Adipocyte (in vitro differentiated cells): ENCODE measurements at places on chromosomes 2 and 18.
A peak's percentile ranks its signal among the peaks of the same experiment; 100 is the strongest.

DNA sequence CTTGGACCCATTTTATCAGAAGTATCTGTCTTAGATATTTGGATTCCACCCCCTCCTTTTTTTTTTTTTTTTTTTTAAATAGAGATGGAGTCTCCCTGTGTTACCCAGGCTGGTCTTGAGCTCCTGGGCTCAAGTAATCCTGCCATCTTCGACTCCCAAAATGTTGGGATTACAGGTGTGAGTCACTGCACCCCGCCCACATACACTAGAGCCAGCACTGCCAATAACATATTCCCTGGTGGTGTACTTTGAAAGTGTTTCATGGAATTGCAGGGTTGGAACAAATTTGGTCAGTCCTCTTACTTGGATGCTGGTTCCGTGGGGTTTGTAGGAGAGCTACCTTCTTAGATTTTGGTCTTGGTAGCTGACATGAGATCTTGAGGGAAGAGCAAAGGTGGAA is 15.0 kb downstream of the PDCL3 start:
- no peak for DNase-seq

- peak; percentile 62 for DNase-seq
These were observed 40.4 kb upstream of the MTIF2 start for GRCh38 chr2:55309446-55309845.

- no peak for DNase-seq
These were observed 83.8 kb upstream of the CCDC150 start for GRCh38 chr2:196555726-196556125.

DNA sequence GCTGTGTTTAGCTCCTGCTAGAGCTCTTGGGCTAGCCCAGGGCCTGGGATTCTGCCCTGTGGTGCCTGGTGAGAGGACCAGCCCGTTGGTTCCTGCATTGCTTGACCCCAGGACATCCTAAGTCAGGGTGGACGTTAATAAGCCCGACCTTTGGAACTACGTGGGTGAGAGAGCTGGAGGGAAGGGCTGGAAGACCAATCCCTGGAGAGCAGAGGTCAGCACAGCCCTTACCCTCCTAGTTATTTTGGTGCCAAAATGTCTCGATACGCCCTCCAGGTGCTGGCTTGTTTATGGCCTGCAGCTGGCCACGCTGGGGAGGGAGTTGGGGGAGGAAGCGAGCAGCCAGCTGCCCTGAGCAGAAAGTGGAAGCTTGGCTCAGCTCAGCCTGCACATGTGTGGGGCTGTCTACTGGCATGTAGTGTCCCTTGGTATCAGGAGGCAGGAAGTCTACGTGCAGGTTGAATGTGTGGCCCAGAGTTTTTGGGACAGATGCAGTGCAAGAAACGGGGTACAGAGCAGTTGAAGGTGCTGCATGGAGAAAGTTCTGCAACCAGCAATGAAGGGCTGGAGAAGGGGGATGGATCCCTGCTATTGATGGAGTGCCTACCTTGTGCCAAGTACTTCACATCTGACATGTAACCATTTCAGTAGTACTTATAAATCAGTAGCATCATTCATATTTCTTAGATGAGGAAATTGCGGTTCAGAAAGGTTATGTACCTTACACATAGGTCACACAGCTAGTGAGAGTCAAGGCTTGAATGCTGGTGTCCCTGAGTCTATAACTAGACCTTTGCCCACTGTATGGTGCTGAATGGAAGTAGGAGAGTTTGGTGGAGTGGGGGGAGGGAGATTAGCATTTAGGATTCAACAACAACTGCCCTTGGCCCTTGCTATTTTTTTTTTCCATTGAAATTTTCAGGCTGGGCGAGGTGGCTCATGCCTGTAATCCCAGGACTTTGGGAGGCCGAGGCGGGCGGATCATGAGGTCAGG is 5.0 kb upstream of the DGKD start:
- DNase-seq: no peak

DNA sequence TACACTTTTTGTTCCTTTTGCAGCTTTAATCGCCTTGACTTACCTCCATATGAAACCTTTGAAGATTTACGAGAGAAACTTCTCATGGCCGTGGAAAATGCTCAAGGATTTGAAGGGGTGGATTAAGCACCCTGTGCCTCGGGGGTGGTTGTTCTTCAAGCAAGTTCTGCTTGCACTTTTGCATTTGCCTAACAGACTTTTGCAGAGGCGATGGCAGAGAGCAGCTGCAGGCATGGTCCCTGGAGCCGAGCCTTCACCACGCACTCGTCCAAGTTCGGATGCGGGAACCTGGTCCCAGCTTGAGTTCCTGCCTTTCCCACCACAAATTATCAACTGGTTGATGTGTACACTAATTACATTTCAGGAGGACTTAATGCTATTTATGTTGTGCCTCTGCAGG is 232.7 kb downstream of the ALPK2 start:
- no peak for DNase-seq

DNA sequence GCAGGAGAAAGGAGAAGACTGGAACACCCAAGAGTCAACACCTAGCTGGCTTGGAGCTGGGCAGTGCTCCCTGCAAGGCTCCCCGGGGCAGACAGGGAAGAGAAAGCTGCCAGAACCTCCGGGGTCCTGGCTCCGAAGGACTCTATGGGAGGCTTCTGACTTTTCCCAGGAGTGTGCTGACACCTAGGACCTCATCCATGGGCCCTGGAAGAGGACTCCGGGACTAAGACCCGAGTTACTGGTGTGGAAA is 37.8 kb upstream of the ATP6V1B1 start:
- no peak for DNase-seq

- no peak for DNase-seq
These were observed 163.9 kb upstream of the TFPI start for GRCh38 chr2:187718092-187718491.

DNA sequence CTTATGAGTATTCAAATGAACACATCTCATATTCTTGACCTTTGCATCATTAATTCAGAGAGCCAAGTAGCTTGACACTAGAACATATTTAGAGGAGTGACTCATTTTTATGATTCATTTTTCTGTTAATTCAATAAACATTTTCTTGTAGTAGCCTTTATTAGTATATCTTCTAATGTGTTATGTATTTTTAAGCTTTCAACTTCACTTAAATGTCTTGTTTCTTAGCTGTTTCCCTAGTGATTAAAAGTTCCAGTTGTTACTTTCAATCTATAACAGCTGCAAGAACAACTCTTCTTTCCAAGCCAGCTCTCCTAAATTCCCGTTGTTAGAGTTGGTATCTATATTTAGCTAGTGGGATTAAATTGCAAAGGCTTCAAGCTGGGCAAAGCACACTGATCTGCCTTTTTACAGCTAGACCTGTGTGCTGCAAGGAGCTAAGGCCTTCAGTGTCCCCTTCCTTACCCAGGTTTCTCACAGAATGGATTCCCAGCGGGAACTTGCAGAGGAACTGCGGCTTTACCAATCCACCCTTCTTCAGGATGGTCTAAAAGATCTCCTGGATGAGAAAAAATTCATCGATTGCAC is at the start of gene KLHL41:
Gene KLHL41, plus strand, starts transcription at position 405 of the 588 bp plus-strand sequence. Its CDS starts 77 bp downstream, at position 482.
- DNase-seq: peak; percentile 62

GRCh38 chr18:36389811-36390581 is 92.5 kb downstream of the FHOD3 start:
- DNase-seq: no peak

DNA sequence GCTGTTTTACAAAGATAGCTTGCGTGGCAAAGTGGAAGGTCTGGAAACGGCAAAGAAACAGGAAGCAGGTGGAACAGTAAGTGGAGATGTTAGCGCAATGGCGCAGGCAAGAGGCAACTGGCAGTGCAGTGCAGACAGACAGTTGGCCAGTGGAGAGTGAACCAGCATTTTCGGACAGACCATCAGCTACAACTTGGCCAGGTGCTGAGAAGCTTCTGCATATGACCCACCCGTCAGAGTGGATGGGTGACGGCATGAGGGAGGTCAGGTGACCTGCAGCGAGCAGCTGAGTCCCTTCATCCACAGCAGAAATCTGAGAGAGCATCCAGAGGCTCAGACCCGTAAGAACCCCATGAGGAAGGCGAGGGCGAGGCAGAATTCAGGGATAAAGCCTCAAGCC is 33.8 kb downstream of the NPC1 start:
- DNase-seq: no peak

DNA sequence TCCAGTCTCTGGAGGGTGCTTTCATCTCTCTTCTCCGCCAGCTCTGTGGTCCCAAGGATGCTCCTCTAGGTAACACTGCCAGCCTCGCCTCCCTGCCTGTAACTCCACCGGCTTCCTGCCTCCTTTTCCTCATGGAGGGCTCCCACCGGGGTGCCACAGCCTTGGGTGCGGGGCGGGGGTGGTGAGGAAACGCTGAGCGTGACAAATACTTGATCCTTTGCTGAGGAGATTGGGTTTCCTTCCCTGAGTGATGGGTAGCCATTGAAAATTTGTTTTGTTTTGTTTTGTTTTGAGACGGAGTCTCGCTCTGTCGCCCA is 25.1 kb downstream of the TIMM21 start:
- DNase-seq: no peak

GRCh38 chr2:50781646-50782045 is 250.3 kb downstream of the NRXN1 start:
- DNase-seq: no peak

DNA sequence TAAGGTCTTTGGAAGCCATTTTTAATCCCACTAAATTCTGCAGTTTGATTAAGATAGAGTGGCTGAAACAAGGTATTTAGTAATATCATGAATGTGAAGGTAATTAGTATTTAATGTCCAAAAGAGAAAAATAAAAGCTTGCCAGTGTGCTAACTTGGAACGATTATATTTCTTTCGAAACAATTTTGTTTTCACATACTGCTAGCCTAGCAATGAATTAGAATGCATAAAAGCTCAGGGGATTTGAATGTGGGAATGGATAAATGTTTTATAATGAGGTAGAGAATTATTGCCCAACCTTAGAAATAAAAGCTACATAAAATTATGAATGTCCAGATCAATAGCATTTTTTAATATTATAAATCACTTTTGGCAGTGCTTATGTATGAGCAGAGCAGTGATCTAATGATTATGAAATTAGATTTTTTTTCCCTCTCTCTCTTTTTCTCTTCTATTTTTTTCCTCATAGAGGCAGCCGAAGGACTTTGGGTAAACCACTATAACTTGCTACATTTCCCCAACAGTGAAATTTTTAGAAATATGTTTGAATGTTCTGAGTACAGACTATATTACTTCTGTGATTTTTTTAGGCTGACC is 75.5 kb downstream of the PLCL1 start:
- peak; percentile 48 for DNase-seq

GRCh38 chr2:150469706-150470274 is 17.7 kb downstream of the RND3 start:
- no peak for DNase-seq

DNA sequence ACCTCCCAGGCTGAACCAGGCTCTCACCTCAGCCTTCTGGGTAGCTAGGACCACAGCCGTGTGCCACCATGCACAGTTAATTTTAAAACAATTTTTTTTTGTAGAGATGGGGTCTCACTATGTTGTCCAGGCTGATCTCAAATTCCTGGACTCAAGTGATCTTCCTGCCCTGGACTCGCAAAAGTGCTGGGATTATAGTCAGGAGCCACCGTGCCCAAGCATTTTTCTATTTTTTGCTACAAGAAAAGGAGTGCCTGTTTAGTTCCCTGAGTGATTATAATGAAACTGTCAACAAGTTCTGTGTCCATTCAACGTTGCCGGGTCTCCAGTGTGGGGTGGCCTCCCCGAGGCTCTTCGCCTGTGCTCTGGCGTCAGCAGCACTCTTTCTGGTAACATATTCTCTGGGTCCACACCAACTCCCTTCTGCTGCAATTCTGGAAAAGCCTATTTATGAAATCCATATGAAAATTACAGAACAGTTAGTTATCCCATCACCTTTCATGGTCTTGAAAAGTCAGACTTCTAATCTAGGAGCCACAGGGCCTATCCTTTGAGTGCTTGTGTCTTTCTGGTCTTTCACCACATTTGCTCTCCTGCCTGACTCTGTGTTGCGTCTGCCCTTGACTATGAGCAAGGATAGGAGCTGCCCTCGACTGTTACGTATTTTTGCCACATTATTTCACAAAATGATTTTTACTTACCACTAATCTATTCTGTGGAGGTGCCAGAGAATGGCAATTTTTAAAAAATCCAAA is 172.7 kb downstream of the SOCS6 start:
- no peak for DNase-seq

GRCh38 chr2:226184940-226185615 is 614.5 kb downstream of the IRS1 start:
- DNase-seq: no peak

GRCh38 chr18:577643-578375 is 2.4 kb upstream of the CETN1 start:
- no peak for DNase-seq

- DNase-seq: peak; percentile 32
These were observed 159.5 kb upstream of the ZNF516 start for GRCh38 chr18:76654577-76654976.

GRCh38 chr2:232013701-232014353 is 52.3 kb downstream of the DIS3L2 start:
- DNase-seq: peak; percentile 88

- DNase-seq: no peak
These were observed 140.5 kb downstream of the ASB1 start for GRCh38 chr2:238567067-238567855.

GRCh38 chr2:196985511-196986183 is 59.1 kb upstream of the PGAP1 start:
- DNase-seq: no peak

DNA sequence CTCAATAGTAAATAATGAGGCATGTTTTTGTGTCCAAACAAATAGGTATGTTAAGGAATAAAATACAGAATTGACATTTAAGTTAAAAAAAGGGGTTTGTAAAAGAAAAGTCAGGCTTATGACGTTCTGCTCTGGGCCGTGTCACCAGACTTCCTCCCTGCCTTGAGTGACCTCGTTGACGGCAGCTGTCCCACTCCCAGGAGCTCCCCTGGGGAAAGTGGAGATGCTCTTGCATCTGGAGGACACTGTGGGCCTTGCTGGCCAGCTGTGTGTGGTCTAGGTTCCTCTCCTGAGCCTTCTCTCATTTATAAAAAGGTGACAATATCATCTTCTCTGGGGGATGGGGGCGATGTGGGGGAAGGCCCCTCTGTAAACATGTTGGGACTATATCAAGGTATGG is 196.2 kb downstream of the CLIP4 start:
- no peak for DNase-seq

DNA sequence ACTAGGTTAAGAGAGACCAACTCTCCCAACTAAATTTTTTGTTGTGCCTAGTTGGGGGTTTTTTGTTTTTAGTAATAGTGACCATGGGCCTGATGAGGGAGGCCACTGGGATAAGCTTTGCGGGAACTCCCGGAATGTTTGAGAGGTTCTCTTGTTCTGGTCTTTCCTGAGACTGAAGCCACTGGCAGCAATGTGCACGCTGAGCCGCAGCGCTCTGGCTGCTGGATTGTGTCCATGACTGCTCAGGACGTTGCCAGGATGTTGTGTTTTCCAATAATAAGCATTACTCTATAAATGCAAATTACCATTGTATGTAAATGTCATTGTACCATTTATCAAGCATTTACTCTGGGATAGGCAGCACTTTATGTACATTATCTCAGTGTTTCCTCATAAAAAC is 126.1 kb downstream of the GALNT1 start:
- no peak for DNase-seq
